ENCODE measurements at places on chromosomes 2 and 18.

- DNase-seq, result no peak
Observed at GRCh38 chr2:230711224-230711623, 1.4 kb upstream of the CAB39 start.

DNA sequence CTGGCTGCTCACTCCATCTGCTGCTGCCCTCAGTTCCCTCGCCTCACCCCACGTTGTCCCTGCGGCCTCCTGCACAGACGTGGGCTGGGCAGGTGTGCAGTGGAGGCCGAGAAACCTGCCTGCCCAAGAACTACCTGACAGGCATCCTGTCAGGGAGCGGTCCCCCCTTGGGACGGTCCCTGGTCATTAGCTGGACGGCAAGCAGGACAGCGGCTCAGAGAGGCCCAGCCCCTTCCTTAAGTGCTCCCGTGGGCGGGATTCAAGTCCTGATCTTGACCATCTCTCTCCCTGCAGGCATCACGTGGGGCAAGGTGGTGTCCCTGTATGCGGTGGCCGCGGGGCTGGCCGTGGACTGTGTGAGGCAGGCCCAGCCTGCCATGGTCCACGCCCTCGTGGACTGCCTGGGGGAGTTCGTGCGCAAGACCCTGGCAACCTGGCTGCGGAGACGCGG, 11.3 kb downstream of the BOK start:
- no peak for DNase-seq

DNA sequence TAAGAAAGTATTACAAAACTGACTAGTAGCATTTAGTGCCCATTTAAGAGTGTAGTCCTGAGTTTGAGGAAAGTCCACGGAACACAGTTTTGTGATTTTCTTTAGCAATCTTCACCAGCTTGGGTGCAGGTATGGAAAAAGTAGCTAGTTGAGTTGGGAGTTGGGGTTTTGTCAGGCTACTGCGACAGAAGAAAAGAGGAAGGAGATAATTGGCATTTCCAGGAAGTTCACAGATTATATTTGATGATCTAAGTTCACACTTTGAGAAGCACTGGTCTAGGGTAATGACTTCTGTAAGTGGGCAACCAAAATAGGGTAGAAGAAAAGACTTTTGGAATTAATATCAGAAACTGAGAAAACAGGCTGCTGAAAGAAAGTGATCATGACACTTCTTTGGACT, 52.1 kb downstream of the VIL1 start:
- DNase-seq, result no peak

GRCh38 chr2:149741646-149742045, 154.1 kb upstream of the MMADHC start:
- DNase-seq, result no peak

- no peak for DNase-seq
Observed at GRCh38 chr2:126751477-126751876, 95.5 kb downstream of the GYPC start.

GRCh38 chr2:88090446-88091283, 23.0 kb downstream of the SMYD1 start:
- DNase-seq, result no peak

GRCh38 chr2:150626934-150627411, 139.5 kb upstream of the RND3 start:
- no peak for DNase-seq

DNA sequence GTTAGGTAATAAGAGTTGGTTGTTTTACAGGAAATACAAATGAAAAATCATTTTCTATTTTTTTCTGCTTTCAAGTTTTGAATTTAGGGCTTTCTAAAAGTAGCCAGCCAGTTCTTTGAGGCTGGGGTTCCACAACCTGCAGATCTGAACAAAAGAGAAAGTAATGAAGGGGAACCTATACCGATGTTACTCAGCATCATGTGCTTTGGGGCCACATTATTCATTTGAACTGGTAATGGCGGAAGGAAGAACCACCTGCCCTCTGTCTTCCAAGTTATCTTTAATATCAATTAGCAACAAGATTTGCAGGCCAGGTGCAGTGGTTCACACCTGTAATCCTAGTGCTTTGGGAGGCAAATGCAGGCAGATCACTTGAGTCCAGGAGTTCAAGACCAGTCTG, 12.9 kb upstream of the MRO start:
- DNase-seq, result no peak

DNA sequence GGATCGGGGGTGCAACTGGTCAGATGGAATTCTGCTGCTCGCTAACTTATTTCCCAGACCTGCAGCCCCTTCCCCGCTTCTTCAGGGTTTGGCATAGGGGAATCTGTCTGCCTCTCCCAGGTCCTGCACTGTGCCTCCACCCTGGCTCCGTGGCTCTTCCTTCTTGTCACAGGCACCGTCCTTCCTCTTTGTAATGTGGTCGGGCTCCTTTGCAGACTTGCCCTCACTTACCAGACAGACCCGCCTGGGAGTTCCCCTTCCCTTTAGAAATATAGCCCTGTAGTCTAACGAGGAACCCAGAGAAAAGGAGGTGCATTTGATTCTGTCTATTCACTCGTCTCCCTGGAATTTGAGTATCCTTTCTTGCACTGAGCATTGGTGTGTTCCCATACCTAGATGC, 63.9 kb upstream of the PAX8 start:
- no peak for DNase-seq

GRCh38 chr18:76251691-76252090, 243.4 kb downstream of the ZNF516 start:
- no peak for DNase-seq

- no peak for DNase-seq
Observed at GRCh38 chr2:91442246-91442905, 2750.9 kb downstream of the RPIA start.

GRCh38 chr2:168658706-168659105, 143.7 kb upstream of the NOSTRIN start:
- no peak for DNase-seq

- DNase-seq, result no peak
Observed at GRCh38 chr18:31104444-31104843, 2.2 kb upstream of the DSC2 start.

DNA sequence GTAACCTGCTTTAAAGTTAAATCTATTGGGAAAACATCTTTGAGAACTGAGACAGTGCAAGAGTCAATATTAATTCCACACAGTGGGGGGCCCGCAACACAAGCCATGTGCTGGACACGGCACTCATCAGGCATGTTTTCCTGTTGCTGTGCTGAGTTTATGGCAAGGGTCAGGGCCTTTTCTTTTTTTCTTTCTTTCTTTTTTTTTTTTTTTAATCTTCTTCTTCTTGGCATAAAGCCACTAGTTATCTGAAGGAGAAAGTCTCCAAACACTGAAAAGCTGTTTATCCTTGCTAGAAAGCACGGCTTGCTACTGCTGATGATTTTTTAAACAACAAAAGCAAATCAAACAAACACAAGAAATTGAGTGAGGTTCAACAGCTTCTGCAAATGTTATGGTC, 252.1 kb downstream of the ZNF521 start:
- DNase-seq, result no peak

DNA sequence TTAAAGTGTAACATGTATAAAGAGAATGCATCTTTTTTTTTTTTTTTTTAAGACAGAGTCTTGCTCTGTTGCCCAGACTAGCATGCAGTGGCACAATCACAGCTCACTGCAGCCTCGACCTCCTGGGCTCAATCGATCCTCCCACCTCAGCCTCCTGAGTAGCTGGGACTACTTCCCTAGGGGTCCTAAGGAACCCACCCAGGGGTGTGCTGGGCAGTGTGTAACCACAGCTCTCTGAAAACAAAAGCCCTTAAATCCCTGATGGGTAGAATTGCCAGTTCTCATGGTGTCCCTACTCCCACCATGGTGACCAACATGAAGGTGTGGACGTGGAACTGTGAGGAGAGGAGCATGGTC, 105.6 kb upstream of the ST3GAL5 start:
- no peak for DNase-seq

GRCh38 chr2:113182471-113183260, 8.9 kb downstream of the PSD4 start:
- no peak for DNase-seq

- DNase-seq, result no peak
Observed at GRCh38 chr2:3585261-3586109, 9.4 kb upstream of the COLEC11 start.

- no peak for DNase-seq
Observed at GRCh38 chr2:214737188-214737587, 72.3 kb downstream of the BARD1 start.

DNA sequence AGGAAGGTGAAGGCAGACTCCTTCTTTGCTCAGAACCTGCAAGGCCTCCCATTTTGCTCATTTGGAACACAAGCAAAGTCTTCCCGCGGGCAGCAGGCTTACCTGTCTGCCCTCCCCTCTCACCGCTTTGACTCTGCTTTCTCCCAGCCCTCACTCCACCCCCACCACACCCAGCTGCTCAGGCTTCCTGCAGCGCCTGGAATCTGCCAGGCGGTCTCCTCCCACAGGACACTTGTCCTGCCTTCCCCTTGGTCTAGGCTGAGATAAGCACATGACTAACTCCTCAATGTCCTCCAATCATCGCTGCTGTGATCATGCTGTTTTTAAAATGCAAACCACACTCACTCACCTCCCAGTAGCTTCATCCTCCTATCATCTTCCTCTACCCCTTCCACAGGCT, 430.0 kb downstream of the ZNF516 start:
- no peak for DNase-seq

DNA sequence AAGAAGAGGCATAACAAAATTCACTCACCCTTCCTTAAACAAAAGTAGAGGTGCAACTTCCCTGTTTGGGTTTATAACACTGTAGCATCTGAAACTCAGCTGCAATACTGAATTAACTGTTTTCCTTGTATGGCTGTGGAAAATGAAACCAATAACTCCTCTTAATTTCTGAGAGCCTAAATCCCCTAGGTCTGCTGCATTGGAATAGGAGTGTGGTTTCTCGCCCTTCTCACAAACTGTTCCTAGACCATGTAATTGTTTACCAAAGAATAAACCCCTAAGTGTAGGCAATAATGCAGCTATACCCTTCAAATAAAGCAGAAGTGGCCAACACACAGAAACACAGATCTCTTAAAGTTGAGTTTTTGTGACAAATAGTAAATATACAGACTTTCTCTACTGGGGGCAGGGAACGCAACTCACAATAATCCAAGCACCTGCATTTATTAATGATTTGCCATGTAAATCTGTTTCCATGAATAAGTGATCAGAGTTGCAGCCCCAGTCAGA, 52.0 kb downstream of the RASGRP3 start:
- no peak for DNase-seq

- DNase-seq, result no peak
Observed at GRCh38 chr2:194619366-194619765, 1037.7 kb upstream of the SLC39A10 start.

All from stimulated activated CD8-positive, alpha-beta memory T cell treated with anti-CD3 and anti-CD28 coated beads, Interleukin-15, amount 100 ng/mL, for 1 hour (primary cell).